ENCODE measurements at places on chromosomes 7 and 10. TPM values are rescaled to one million over a fixed set of nuclear protein-coding genes. Genes with fewer than 3 reads are reported as not detected.

GRCh38 chr10:113999531-113999930 is 44.1 kb upstream of the ADRB1 start:
- DNase-seq = no peak
- H3K27ac ChIP-seq = no peak overlapping the region
- no peaks in the 10 kb centered on the region for H3K36me3 ChIP-seq
- H3K4me1 ChIP-seq = no peaks in the 10 kb centered on the region
- H3K27me3 ChIP-seq = no peaks in the 10 kb centered on the region

DNA sequence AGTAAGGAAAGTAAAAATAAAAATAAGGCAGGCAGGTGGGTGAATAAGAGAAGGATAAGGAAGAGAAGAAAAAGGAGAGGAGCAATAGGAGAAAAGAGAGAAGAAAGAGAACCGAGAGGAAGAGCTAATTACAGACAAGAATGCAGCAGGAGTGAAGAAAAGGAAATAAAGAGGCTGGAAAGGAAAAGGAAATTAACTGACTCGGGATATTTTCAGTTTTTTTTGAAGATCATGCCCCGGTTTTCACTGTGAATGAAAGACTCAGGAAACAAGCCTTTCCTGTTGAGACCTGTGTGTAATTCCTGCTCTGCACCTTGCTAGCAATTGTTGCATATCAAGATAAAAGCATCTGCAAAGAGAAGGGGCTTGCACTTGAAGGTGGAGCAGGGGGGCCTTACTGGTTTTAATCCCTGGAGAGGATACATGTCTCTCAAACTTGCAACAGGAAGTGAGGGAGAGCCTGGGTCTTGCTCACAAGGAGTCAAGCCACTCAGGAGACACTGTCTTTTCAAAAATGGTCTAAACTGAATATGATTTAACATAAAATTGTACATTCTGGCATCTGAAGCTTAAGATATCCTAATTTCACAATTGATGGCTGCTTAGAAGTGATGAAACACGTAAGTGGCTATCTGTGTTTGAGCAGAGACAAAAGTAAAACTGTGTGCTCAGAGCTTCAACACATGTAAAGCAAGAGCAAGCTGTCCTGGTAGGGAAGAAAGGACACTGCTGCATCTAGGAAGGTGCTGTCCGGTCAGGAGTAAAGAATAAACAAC is 157.6 kb downstream of the FAM107B start:
- no peaks in the 10 kb centered on the region for H3K36me3 ChIP-seq
- H3K27me3 ChIP-seq = no peaks in the 10 kb centered on the region
- peak overlapping the region; percentile 18 for H3K27ac ChIP-seq
- H3K4me1 ChIP-seq = peaks cover 7% of the 10 kb centered on the region
- no peak for DNase-seq

DNA sequence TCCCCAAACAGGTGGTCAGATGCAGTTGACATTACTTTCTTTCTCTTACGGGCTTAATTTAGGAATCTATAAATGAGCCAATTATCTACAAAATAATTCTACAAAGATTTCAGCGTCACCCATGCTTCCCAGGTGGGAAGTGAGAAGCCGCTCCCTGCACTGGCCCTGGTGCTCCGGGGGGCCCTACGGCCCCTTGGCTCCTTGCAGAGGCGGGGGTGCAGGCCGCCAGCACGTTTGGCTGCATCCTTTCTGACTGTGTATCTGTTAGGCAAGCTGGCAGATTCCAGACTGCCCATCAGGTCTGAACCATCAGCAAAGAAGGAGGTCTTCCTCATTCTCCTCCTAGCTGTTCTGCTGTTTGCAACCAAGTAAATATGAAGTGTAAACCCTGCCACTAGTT is 16.3 kb downstream of the VWC2 start:
- no peak overlapping the region for H3K27ac ChIP-seq
- H3K4me3 ChIP-seq = no peak overlapping the region
- no peaks in the 10 kb centered on the region for H3K27me3 ChIP-seq
- no peaks in the 10 kb centered on the region for H3K4me1 ChIP-seq
- DNase-seq = no peak
- no peaks in the 10 kb centered on the region for H3K36me3 ChIP-seq

- H3K36me3 ChIP-seq = no peaks in the 10 kb centered on the region
- H3K27ac ChIP-seq = no peak overlapping the region
- H3K4me3 ChIP-seq = no peak overlapping the region
- H3K27me3 ChIP-seq = no peaks in the 10 kb centered on the region
- DNase-seq = no peak
Observed at GRCh38 chr10:33947544-33947943, 613.1 kb upstream of the NRP1 start.

- no peak overlapping the region for H3K27ac ChIP-seq
- no peak overlapping the region for H3K4me3 ChIP-seq
- no peaks in the 10 kb centered on the region for H3K27me3 ChIP-seq
- DNase-seq = no peak
Observed at GRCh38 chr10:79437111-79437814, 8.2 kb downstream of the ZCCHC24 start.

Gene DOCK1
- polyA plus RNA-seq = 10.2 TPM

Gene PTEN
- 70.9 TPM for polyA plus RNA-seq

Gene EPHB6
- 163 TPM for polyA plus RNA-seq

Gene CRPPA
- 0.32 TPM for polyA plus RNA-seq

Gene ZFYVE27
- 23.7 TPM for polyA plus RNA-seq
